ENCODE measurements at places on chromosomes 2 and 18. TPM values are rescaled to one million over a fixed set of nuclear protein-coding genes. Genes with fewer than 3 reads are reported as not detected.

The MC5R gene
- not detected for total RNA-seq

The C1QL2 gene
- not detected for total RNA-seq

DNA sequence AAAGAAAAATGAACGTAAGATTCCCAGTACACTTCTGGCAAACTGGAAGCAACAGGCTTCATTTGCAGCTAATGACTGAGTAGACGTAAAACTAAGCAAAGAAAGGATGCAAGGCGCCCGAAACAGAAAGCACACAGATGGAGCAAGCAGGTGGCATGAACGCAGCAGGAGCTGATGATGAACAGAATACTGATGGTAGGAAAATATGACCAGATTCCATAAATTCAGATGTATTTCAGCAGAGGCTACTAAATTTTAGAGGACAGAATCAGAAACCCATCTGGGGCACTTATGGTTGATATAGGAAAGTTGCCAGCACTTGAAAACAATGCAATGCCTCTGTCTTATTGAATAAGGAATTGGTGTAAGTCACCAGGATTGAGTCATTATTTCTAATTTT, 658.7 kb upstream of the LINC00305 start:
- DNase-seq, result no peak
- no peaks in the 10 kb centered on the region for H3K4me1 ChIP-seq
- no peak overlapping the region for H3K4me3 ChIP-seq
- no peak overlapping the region for H3K27ac ChIP-seq

- peaks cover 16% of the 10 kb centered on the region for H3K4me1 ChIP-seq
Measured at GRCh38 chr2:47309472-47309951, 93.4 kb upstream of the MSH2 start.

The NIFK gene
- 22.0 TPM for total RNA-seq

The WNT6 gene
- 1.3 TPM for total RNA-seq

DNA sequence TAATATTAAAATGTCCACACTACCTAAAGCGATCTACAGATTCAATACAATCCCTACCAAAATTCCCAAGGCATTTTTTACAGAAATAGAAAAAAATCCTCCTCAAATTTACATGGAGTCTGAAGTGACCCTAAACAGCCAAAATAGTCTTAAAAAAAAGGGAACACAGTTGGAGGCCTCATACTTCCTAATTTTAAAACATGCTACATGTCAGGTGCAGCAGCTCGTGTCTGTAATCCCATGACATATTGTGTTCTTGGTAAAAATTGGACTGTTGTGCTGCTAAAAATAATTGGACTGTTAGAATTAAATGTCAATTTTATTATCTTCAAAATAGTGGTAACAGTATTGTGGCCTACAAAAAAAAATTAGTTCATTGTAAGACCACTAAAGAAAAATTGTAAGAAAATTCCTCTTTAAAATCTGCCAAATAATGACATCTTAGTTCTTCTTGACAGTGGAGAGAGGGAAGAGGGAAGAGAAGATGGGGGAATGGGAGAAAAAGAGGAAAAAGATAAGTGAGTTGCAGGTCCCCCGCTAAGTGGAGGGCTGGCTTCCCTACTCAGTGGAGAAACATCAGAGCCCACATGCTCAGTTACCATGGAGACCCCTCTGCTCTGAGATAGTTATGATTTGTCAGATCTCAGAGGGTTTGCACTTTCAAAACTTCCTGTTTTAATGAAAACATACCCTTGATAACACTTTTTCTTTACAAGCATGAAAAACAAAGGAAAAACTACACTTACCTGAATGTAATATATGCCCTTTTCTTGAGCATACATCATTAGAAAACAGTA, 46.5 kb downstream of the UNC50 start:
- no peak for DNase-seq
- no peak overlapping the region for H3K4me3 ChIP-seq
- no peaks in the 10 kb centered on the region for H3K36me3 ChIP-seq
- no peak overlapping the region for H3K27ac ChIP-seq

The POTEC gene
- not detected for total RNA-seq

GRCh38 chr2:45636008-45636407, 15.5 kb upstream of the PRKCE start:
- H3K4me3 ChIP-seq, result no peak overlapping the region
- DNase-seq, result no peak
- H3K27ac ChIP-seq, result no peak overlapping the region
- no peaks in the 10 kb centered on the region for H3K36me3 ChIP-seq
- H3K4me1 ChIP-seq, result no peaks in the 10 kb centered on the region

The DLGAP1 gene
- 0.45 TPM for total RNA-seq

The MBD2 gene
- total RNA-seq, result 31.5 TPM

The HOXD3 gene
- 0.42 TPM for total RNA-seq

DNA sequence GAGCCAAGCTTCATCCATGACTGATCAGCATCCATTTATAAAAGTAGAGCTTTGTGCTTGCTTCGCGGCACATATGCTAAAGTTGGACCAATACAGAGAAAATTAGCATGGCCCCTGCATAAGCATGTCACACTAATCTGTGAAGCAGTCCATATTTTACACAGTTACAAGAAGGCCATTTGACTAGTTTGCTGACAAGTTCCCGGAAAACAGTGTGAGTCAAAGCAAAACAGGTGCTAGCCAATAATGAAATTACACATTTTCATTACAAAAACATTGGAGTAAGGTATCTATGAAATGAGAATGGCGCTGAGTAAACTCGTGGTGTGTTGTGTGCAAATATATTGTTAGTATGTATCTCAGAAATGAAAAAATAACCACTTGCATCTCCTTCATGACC, 4.7 kb downstream of the ANKRD62 start:
- no peak overlapping the region for H3K27ac ChIP-seq
- H3K4me1 ChIP-seq, result no peaks in the 10 kb centered on the region
- no peak overlapping the region for H3K4me3 ChIP-seq
- no peaks in the 10 kb centered on the region for H3K36me3 ChIP-seq
- no peak for DNase-seq

DNA sequence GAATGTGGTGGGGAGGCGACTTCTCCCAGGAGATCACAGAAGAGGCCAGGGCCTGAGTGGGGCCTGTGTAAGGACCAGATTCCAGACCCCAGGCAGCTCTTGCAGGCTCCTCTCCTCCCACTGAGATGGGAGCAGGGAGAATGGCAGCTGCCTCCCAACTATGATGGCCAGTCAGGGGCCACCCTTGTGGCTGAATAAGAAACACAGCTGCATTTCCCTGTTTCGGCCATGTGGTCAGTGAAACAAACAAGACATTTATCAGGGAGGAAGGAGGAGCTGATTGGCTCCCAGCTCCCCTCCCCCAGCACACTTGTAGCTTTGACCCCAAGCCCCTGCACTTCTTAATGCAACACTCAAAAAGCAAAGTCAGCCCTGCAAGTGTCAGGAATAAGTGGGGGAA, 143.5 kb downstream of the CELF4 start:
- H3K36me3 ChIP-seq, result no peaks in the 10 kb centered on the region
- no peaks in the 10 kb centered on the region for H3K4me1 ChIP-seq
- H3K27ac ChIP-seq, result no peak overlapping the region
- no peak overlapping the region for H3K4me3 ChIP-seq

The RRM2 gene
- 2.1 TPM for total RNA-seq

DNA sequence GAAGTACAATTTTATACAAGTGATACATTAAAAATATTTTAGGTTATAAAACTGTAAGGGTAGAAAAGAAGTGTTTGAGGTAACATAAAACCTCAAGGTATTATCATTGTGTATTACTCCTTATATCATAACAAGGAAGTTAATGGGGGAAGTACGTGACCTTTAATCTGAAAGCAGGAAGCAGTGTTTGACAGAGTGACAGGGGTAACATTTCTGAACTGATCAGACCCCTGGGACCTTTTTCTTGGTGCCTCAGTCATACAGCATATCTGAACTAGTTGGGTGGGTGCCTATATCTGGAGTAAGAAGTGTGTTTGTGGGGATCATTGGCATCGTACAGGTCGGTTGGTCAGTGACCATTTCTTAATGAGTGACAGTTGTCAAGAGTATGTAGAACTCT, 43.0 kb downstream of the MALT1 start:
- no peaks in the 10 kb centered on the region for H3K4me1 ChIP-seq
- H3K36me3 ChIP-seq, result peaks cover 2% of the 10 kb centered on the region
- DNase-seq, result no peak
- no peak overlapping the region for H3K27ac ChIP-seq
- H3K27me3 ChIP-seq, result no peaks in the 10 kb centered on the region
- no peak overlapping the region for H3K4me3 ChIP-seq

GRCh38 chr2:172667581-172668325, 67.9 kb upstream of the RAPGEF4 start:
- no peak for DNase-seq
- no peak overlapping the region for H3K27ac ChIP-seq
- no peaks in the 10 kb centered on the region for H3K36me3 ChIP-seq
- no peaks in the 10 kb centered on the region for H3K4me1 ChIP-seq

All from heart left ventricle (tissue), 16 donors.